Stimulated activated CD4-positive, alpha-beta T cell treated with anti-CD3 and anti-CD28 coated beads, Interleukin-1b, Interleukin-23, amount 100 ng/mL, for 4 hours (primary cell): ENCODE measurements at places on chromosomes 2 and 18.

- no peak for DNase-seq
These were observed 205.1 kb downstream of the SOX11 start for GRCh38 chr2:5897249-5897648.

- no peak for DNase-seq
These were observed 55.3 kb downstream of the DCC start for GRCh38 chr18:52395146-52395852.

DNA sequence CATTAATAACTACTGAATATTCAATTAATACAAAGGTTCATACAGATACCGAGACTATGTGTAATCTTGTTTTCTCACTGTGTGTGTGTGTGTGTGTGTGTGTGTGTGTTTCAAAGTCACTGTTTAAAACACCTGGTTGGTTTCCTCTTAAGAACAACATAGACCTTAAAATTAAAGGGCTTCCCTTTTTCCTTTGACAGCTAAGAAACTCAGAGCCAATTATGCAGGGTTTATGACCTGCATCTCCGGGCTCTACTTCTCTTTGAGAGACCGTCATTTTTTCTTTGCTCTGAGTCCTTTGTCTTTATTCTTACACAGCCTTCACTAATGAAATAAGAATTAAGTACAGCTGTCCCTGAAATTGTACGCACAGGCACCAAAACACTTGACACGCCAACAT is 145.6 kb downstream of the HDAC4 start:
- DNase-seq, result no peak

DNA sequence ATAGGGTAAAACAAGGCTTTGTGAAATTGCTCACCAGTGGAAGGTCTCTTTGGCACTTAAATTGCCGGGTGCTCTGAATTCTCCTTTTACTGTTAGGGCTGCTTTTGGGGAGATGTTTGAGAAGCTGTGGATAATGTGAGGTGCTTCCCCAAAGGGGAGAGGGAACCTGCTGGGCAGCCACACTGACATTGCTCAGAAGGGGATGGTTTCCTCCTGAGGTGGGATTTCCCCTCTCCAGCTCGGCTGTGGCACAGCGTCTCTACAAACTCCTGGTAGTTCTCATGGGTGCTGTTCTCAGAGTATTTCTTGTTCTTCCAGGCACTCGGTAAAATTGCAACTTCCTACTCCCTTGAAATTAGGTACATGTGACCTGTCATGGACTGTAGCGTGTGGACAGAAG is 124.2 kb downstream of the LPIN1 start:
- no peak for DNase-seq

- DNase-seq, result no peak
These were observed 486.4 kb downstream of the FBXO15 start for GRCh38 chr18:73660931-73661856.

GRCh38 chr2:219142329-219142728 is 18.3 kb downstream of the NHEJ1 start:
- no peak for DNase-seq

DNA sequence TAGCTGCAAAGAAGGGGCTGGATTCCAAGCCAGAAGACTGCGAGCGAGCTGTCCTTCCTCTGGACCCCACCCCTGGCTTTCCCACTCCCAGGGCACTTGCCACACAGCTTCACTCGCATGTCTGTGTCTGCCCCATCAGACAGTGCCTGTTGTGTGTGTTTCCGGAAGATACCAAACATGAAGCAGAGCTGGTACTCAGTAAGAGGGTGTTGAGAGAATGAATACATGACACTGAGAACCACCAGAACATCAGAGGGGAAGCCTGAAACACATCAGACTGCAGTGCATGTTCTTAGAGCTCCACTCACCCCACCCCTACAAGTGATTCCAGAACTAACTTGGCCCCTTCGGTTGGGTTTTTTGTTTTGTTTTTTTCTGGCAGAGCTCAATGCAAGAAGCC is 181.5 kb downstream of the TTC32 start:
- DNase-seq, result no peak

GRCh38 chr2:171813126-171813525 is 80.9 kb downstream of the SLC25A12 start:
- DNase-seq, result no peak

- DNase-seq, result no peak
These were observed 99.1 kb downstream of the PTGR3 start for GRCh38 chr18:75109819-75110218.

DNA sequence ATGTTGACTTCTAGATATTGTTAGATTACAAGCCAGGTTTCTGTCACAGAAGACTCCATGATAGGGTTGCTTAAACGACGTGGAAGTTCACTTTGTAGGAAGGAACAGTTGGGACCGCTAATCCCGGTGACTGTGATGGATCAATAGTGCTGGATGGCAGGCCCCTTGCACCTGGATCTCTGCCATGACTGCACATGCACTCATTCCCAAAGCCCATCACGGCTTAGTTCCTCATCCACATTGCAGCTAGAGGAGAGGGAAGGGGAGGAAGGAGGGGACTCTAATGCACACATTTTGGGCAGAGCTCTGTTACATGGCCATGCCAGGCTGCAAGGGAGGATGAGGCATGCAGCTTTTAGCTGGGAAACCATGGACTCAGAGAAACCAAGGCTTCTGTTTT is 773.7 kb upstream of the RAB6C start:
- DNase-seq, result no peak

DNA sequence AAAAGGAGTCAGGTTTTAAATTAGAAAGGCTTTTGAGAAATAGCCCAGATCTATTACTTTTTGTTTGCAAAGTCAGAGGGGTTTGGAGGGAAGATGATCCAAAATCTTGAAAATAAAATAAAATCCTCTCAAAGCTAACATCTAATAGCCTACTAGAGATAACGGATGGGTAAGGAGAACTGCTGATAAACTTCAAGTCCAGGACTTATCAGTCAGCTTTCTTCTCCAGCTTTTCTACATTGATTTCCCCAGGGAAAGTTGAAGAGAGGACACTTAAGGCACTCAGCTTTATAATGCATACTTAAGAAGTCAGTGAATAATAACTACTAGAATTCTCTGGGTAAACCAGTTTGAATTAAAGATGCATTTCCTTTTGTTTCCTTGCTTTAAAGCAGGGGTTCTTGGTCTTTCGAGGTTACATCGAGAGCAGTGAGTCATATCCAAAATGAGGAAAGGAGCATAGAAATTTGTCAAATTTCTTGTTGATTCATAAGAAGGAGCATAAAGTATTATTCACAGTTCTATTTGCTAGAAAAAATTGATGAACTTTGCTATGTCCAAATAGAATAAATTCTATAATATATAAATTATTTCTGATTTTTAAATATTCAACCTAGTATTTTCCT is 43.2 kb upstream of the ITPRID2 start:
- no peak for DNase-seq

DNA sequence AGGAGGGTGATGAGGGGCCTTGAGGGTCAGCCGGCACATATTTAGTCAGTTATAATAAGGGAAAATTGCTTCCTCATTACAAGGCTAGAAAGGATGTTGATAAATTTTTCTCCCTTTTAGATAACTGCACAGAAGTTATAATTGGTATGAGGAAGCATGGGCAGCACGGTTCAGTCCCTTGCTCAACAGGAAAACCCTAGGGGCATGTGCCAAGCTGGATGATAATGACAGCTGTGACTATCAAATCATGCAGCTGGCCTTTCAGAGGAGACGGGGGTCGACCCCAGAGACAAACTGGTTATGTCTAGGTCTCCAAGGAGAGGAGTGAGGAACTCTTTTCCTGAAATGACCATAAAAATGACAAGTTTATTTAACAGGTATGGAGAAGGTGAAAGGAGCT is 448.1 kb upstream of the VRK2 start:
- DNase-seq, result no peak

- no peak for DNase-seq
These were observed 16.4 kb downstream of the RMC1 start for GRCh38 chr18:23519734-23520133.

- DNase-seq, result no peak
These were observed 450.1 kb downstream of the LPIN1 start for GRCh38 chr2:12196495-12196894.

GRCh38 chr2:198660501-198660900 is 797.2 kb downstream of the SATB2 start:
- DNase-seq, result no peak

- no peak for DNase-seq
These were observed 21.4 kb downstream of the CELF4 start for GRCh38 chr18:37544217-37544616.
